MV-4-11 (cell line): ENCODE measurements at places on chromosomes 5 and 9.

DNA sequence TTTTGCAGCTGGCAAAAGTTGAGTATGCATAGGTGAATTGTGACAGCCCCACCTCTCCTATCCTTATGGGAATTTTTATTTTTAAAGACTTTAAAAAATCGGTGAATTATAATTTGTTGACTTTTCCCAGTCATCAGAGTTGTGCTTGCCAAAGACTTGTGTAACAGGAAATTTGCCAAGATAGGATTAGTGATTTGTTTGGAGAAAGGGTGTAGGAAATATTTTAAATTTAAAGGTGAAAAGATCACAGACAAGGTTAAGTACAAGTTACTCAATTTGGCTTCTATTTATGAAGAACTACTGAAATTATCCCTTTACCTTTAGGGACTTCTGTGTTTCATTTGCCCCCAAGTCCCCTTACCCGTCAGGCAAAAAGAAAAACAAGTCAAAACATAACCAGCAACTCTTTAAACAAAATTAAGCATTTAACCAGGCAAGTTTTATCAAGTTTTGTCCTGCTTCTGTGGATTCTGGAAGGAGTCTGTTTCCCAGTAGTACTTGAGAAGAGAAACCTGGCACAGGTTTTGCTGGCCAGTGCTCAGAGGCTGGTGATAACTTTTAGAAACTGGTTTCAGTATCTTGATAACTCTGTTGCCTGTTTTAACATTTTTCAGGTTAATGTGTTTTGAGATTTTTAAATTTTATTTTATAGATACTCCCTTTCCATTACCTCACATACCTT is 285.4 kb downstream of the MAST4 start:
- no peak for DNase-seq

DNA sequence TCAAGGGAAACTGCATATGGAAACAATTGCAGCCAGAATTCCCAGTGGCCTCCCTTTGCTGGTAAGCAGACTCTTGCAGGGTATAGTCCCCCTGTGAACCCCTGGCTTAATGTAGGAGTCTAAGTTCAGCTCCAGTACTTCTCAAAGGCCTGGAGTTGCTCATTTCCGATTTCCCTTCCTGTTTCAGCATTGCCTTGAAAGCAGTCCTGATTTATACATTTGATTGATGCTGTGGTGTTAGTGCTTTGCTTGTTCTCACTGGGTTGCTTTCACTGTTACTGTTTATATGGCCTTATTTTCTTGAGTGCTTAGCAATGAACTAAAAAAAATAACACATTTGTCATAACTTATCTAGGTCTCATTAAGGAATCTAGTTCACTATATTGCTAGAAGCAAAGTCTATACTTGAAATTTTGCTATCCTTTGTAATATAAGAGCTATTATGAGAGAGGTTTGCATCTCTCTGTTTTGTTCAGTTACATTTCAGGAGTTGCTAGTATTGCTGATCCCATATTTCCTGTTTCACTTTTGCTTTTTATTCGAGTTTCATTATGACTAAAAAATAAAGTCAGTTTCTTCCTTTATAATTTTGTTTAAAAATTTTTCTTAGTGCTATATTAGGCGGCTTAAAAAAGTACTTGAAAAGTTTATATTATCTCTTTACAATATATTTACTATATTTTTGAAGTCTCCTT is 122.4 kb upstream of the NMUR2 start:
- peak; percentile 20 for DNase-seq

DNA sequence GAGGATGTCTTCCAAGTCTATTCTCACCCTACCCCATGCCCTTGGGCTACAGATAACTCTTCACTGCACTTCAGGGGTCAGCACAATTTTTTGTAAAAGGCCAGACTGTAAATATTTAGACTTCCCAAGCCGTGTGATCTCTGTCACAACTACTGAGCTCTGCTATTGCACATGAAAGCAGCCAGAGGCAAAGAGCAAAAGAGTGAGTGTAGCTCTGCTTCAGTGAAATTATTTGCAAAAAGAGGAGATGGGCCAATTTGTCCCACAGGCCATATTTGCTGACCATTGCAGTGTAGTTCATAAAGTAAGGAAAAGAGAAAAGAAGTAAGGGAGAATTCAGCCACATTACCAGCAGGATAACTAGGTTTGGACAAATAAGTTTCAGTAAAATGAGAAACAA is 7.0 kb upstream of the MOCS2 start:
- no peak for DNase-seq

GRCh38 chr9:75001719-75002421 is 26.2 kb downstream of the CARNMT1 start:
- DNase-seq: peak; percentile 78

GRCh38 chr5:174120401-174121005 is 75.0 kb downstream of the NSG2 start:
- DNase-seq: no peak

DNA sequence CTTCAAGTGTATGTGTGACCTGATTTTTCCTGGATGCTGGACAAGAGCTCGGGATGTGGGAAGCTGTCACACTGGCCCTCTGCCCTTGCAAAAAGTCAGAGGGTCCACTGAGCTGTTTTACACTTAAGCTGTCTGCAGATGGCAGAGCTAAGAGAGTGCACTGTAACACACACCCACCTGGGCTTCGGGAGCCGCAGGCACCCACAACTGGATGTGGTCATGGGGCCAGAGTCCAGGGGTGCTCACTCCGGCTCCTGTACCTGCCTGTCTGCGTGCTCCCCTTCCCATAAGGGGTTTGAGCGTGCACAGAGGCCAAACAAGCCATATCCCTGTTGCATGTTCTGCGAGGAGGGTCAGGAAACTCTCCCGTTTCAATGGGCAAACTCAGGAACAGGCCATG is 82.5 kb downstream of the LRRC70 start:
- no peak for DNase-seq

DNA sequence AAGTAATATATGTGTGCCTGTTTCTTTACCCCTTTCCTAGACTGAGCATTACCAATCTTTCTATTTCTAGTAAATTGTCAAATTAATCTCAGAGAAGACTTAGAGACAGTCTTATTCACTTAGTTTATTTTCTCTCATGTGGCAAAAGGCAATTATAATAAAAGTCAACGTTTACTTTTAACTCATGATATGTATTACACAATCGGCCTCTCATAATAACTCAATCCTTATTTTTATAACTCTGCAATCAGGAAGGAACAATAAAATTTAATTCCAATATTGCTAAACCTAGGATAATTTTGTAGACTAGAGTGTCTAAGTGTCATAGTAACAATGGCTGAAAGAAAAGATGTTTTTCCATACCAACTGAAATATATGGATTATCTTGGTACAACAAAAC is 214.6 kb downstream of the PDE4D start:
- no peak for DNase-seq

DNA sequence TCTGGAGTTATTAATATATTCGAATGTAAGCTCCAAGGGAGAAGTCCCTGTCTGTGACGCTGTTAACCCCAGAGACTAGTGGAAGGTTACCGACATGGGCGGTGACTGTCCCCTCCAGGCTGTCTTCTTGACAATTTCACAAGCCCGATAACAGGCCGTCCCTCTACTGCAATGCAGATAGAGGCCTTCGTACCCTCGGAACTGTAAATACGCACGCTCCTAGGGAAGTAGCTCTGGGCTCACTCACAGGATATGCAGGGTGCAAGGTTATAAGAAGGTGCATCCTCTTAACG is 680 bp upstream of the RFK start:
- peak; percentile 83 for DNase-seq

DNA sequence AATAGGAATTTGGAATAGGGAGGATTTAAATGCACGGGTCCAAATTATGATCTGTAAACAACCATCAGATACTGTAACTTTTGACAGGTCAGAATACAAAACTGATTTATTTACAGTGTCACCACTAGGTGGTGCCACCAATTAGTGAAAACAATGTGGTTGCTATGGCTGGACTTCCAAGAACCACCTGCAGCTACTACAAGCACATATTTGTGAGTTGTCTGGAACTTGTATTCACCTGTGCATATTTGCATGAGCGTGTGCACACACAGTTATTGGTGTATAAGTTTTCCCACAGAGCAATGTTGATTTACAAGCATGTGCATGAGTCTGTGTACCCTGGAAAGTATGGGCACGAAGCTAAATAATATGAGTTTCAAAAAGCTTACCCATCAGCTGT is 3.0 kb upstream of the HRCT1 start:
- DNase-seq: peak; percentile 40

GRCh38 chr9:4375424-4376200 is 75.7 kb upstream of the GLIS3 start:
- peak; percentile 3 for DNase-seq

GRCh38 chr5:176889321-176890280 is 9.5 kb downstream of the HK3 start:
- DNase-seq: no peak

DNA sequence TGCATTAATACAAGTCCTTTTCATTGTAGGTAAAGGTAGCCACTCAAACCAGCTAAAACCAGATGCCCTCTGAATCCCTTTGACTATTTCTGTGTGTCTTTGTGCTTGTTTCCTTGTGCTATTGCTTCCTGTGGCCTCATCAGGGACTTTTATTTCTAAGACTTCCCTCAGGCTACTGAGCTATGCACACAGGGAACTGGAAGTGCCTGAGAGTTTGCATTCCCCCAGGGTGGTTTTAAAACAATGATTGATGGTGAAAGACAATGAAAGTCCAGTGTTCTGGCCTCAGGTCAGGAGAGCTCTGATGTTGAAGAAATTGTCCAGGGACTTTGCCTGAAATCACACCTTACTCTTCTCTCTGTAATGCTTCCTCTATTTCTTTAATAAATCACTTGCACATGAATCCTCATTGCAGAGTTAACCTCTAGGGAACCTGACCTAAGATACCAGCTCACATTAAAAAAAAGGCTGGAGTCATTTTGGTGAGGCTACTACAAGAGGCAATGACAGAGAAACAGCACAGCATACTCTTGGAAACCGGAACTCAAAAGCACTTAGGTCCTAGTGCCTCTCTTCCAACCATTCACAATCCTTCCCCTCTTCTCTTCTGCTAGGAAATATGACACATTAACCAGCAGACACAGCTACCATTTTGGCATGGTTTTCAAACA is 158.1 kb upstream of the NREP start:
- no peak for DNase-seq

GRCh38 chr9:122342323-122343050 is 28.3 kb upstream of the PTGS1 start:
- no peak for DNase-seq

GRCh38 chr9:3436629-3437420 is 89.0 kb downstream of the RFX3 start:
- no peak for DNase-seq

DNA sequence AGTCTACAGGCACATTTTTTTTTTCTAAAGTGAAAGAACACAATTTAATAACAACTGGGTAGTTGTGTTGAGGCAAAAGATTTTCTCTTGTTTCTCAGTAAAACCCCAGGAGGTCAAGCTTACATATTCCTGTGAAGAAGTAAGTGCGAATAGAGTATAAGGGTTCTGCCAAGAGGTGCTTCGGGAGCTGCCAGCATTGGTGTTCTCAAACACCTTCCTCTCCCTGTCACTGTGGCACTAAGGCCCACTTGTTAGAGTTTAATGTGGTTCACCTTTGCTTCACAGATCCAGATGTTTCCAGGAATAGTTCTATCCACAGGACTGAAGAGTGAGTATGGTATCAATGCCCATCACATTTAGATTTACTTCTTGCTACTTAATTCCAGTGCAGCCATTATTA is 91.7 kb upstream of the C6 start:
- DNase-seq: no peak

DNA sequence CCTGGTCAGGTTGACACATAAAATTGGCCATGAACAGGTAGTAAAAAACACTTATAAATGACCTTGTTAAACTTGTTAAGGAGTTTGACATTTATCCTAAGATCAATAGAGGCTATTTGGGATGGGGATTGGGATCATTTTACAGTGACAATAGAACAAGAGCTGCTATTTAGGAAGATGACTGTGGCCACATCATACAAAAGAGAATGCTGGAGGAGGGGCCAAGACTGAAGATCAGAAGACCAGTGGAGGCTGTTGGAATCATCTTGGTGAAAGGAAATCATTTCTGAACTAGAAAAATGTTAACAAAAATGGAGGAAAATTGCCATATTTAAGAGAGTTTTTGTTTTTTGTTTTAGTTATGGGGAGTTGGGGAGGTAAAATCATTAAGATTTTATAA is 304.8 kb upstream of the TLE4 start:
- DNase-seq: no peak

- DNase-seq: no peak
These were observed 538.0 kb downstream of the EBF1 start for GRCh38 chr5:158561562-158562190.

- DNase-seq: no peak
These were observed 31.0 kb upstream of the SLC1A3 start for GRCh38 chr5:36575361-36575781.

GRCh38 chr5:151680944-151681427 is 5.7 kb downstream of the SPARC start:
- DNase-seq: no peak

GRCh38 chr5:139998837-139999236 is 44.3 kb downstream of the NRG2 start:
- no peak for DNase-seq

DNA sequence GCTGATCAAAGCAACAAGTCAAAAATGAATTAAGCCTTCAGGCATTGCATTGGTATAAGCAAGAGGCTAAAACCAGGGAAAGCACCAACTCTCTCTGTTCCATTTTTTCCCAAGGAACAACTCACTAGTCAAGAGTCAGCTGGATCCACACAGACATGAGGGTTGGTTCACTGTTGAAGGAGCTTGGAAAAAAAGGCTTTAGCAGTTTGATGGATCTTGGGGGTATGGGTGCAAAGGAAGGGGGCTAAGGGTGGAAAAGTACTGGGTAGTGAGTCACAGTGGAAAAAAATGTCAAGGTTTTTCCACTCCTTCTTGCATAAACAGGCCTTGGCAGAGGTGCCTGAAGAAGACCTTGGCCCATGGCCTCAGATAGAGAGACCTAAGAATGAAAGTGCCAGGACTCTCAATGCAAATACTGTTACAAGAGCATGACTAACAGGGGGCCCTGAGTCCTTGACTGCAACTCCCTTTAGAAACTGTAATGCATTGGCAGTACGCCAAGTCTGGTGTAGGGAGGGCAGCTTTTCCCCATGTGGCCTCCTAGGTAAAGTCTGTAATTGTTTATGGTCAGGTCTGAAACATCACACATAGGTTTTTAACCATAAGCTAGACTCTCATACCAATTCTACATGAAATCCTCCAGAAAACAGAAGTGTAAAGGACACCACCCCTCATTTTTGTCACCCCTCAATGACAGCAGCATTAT is 23.7 kb downstream of the ACTL7A start:
- peak; percentile 78 for DNase-seq

DNA sequence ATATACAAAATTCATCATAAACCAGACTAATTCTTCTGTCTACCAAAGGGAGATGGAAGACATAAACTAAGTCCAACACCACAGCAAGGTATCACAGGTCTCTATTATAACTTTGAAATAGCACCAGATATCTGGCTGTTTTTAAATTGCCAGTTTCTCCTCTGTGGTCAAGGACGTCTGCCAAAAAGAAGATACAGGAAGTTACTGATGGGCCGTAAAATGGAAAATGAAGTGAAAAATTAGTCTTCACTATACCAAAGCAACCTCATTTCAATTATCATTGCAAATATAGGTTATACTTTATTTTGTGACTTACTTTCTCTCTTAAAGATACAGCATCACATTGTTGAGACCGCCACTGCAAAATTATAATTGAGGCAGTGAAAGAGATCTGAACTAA is 225.5 kb downstream of the NDUFS4 start:
- no peak for DNase-seq
